ENCODE measurements at places on chromosomes 3 and 15.

- no peak for DNase-seq
These were observed 106.9 kb upstream of the THSD4 start for GRCh38 chr15:71008250-71008870.

GRCh38 chr15:60396958-60397771, 621 bp downstream of the ANXA2 start:
- DNase-seq = no peak

DNA sequence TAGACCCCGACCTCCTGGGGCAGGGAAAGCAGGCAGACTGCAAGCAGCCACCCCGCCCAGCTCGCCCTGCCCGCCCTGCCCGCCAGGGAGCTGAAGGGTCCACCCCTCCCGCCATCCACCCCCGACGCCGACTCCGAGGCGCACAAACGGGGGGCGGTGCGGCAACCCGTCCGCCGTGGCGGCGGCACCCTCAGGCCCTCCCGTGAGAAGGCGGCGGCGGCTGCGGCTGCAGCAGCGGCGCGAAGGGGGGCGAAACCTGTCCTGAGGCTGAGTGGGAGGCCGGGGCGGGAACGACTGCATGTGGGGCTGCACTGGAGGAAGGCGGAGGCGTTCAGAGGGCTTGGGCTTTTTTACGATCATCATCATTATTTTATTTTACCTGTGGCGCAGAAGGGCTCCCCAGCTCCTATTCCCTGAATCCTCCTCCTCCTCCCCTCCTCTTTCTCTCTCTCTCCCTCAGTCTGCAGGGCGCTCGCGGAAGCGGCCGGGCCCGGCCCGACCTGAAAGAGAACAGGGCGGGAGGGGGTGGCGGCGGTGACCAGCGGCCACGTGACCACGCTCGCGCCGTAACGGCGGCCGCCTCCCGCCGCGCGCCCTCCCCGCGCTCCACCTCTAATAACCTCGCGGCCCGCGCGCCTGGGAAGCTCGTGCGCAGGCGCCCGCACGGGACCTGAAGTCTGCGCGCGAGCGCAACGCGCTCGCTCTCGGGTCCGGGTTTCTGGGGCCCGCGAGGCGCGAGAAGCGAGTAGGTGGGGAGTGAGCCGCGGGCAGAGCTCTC, at the start of gene TBC1D5:
Gene TBC1D5, minus strand, starts transcription at position 530 of the 778 bp plus-strand sequence. CDS start 234,061 bp downstream, outside the sequence.
- peak; percentile 81 for DNase-seq

DNA sequence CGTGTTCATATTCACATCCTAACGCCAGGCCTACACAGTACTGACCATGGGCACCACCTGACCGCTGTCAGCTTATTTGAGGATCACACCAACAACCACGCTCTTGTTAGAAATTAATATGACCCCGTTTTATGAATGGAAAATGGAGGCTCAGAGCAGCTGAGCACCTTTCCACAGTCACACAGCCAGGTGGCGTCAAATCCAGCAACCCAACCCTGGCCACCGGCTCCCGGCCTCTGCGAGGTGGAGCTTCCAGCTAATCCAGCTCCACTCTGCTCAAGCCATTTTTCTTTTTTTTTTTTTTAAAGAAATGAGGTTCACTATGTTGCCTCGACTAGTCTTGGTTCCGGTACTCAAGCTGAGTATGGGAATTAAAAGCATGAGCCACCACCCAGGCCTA, 41.3 kb downstream of the RPN1 start:
- DNase-seq = no peak

GRCh38 chr15:66408254-66408653, 21.5 kb downstream of the MAP2K1 start:
- no peak for DNase-seq

GRCh38 chr15:89749054-89749453, 2.0 kb downstream of the MESP1 start:
- no peak for DNase-seq

DNA sequence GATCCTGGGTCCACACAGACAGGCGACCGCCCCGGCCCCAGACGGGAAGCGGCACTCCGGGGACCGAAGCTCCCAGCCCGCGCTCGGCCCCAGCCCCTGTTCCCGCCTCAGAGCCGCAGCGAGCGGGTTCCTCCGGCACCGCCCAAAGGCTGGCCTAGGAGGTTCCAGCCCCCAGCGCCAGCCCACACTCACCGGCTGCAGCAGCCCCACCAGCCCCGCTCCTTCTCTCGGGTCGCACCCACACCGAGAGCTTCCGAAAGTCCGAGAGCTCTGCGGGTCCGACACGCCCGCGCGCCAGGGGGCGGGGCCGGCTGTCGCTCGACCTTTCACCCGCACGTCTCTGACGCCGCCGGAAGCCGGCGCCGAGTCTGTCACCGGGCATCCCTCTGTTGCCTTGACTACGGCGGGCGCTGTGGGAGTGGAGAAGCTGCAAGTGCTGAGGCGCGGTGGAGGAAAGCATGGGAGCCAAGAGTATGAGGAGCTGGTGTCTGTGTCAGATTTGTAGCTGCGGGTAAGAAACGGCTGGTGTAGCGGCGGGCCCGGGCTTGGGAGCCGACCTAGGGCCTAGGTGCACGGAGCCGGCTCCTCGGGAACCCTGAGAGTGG, at the start of the genes EFL1 and SAXO2:
Gene EFL1, minus strand, starts transcription at position 313 of the 605 bp plus-strand sequence. CDS start 956 bp downstream, outside the sequence.
Gene SAXO2, plus strand, starts transcription at position 397 of the 605 bp plus-strand sequence. Its CDS starts 62 bp downstream, at position 459.
- peak; percentile 81 for DNase-seq

DNA sequence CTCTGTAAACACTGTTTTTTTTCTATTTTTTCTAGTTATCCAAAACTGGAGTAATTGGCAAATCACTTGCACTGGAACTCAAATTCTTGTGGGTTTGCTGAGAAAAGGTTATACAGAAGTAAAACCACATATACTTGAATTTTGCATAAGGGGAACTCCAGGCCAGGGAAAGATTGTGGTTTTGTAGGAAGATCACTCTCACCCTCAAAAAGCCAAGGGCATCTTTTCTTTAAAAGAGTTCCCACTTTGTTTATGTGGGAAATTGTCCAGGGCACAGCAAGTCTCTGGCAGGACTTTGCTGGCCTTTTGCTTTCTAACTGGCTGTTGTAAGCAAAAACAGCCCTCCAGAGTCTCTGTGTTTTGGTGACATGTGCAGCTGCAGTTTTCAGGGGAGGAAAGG, 340.3 kb upstream of the RBMS3 start:
- DNase-seq = no peak

- no peak for DNase-seq
These were observed 477.6 kb downstream of the ZNF385D start for GRCh38 chr3:21273259-21274025.

- no peak for DNase-seq
These were observed 658 bp downstream of the EOGT start for GRCh38 chr3:69012800-69013252.

GRCh38 chr3:71241981-71242560, 341.5 kb downstream of the FOXP1 start:
- DNase-seq = no peak

DNA sequence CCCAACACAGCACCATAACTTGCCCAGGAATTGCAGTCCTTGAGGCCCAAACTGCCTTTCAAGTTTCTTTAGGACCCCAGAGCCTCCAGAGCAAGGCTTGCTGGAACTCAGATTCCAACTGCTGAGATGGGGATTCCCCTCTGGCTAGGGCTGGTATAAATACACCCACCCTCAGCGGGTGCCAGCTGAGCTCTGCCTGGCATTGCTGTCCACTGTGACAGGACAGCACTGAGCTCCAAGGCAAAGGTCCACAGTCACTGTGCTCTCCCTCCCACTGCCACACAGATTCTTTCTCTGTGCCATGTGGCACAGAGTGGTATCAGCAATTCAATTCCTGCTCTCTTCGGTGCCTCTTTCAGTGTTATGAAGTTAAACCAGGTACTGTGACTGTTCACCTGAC, 304.2 kb upstream of the LMCD1 start:
- no peak for DNase-seq

DNA sequence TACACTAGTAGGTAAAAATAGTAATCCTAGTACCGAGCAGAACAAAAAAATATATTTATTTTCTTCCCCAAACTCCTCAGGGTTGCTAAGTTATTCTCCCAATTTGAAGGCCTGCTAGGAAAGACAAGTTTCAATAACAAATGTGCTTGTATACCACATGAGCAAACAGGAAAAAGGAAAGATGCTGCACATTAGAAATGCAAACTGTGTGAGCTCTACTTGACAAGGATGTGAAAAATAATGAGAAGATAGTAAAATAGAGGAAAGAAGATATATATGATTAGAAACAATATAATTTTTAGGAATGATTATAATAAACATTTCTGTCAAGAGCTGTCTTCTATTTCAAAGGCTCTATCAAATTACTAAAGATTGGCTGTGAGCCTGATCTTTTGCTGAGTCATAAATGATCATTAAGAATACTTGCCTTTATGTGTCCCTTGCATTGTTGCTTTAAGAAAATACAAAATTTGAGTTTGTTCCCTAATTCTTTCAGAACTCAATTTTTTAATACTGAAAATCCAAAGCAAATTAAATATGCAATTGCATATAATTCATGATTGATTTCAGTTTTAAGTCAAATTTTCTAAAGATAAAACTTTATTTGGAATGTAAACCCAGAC, 174.2 kb downstream of the NEK10 start:
- no peak for DNase-seq

DNA sequence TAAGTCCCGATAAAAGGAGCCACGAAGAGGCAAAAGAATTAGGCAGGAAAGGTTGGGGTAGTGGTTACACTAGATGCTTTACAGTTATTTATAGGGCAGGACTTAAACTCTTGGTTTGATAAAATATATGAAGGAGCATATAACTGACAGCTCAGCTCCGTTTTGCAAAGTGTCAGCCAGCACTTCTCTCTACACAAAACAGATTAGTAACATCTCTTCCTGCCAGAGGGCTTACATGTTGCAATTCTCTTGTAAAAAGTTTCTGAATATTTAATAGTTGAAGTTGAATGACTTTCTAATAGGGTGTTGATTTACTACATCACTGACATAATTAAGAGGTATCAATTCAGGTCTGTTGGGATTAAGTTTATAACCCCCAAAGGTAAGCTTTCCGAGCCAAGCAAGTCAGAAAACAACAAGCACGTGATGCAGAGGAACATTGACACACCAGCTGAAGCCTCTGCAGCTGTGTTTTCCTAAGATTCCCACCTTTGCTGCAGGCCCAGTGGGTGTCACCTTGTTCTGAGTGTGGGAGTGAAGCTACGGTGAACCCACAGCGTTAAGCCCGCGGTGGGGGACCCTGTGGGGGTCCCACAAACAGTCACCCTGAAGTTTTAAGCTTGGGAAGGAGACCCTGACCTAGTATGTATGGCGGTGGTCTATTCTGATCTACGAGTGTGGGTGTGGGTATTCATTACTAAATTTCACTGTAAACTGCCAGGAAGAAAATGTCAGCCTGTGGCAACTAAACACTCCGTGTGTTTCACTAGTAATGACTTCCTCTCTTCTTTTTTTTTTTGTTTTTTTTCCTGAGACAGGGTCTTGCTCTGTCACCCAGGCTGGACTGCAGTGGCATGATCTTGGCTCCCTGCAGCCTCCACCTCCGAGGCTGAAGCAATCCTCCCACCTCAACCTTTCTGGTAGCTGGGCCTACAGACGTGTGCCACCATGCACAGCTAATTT, 22.0 kb upstream of the ATP13A3 start:
- DNase-seq = no peak

- no peak for DNase-seq
These were observed 26.0 kb downstream of the ACSBG1 start for GRCh38 chr15:78208341-78208844.

- no peak for DNase-seq
These were observed 41.9 kb downstream of the LIPC start for GRCh38 chr15:58473724-58474123.

DNA sequence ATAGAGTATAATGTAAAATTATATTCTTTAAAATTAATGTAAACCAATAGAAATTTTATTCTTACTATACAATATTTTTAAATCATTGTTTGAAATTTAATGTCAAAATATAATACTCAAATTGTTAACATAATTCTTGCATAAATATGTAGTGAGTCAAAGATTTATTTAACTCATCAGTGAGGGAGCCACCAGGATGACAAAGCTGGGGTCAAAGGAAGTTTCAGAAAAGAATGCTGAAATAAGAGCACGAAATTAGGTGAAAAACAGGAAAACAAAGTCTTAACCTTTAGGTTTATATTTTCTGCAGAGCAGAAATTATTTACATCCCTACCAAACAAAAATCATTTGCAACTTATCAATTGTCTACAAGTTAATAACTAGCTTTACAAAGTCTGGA, 74.1 kb downstream of the DIPK2A start:
- DNase-seq = no peak

- no peak for DNase-seq
These were observed 114.7 kb upstream of the TPM1 start for GRCh38 chr15:62927836-62928235.

- no peak for DNase-seq
These were observed 108.3 kb downstream of the P3H2 start for GRCh38 chr3:190012314-190012782.

DNA sequence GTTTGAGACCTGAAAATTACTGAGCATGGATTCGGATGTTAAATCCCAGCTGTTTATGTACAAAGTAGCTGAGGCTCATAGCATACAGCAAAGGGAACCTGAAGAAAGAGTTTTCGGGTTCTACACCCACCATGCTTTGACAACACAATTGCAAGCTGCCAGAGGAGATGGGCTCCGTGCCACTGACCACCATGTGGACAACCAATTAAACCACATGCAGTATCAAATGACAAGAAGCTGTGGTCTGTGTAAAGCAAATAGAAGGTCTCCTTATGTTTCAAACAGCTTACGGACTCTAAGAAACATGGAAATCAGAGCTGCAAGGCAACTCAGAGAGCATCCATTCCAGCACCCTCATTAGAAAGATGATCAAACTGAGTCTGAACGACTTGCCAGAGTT, 12.9 kb downstream of the GABRB3 start:
- DNase-seq = no peak

GRCh38 chr3:137947117-137947516, 62.8 kb upstream of the CLDN18 start:
- no peak for DNase-seq

DNA sequence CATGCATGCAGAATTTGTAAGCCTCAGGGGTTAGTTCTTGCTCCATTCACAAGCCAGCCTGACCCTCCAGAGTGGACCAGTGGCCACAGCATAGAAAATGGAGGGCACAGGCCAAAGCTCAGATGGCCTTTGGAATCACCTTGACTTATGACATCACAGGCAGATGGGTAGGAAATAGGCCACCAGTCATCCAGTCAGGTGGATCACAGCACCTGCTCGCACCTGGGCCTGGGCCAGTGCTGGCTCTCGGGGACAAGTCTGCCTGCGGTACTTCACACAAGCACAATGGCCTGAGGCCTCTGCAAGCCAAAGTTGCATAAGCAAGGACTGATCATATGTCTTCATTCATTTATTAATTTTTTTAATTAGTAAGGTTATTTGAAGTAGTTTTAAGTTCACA, 39.3 kb downstream of the PPCDC start:
- DNase-seq = no peak

DNA sequence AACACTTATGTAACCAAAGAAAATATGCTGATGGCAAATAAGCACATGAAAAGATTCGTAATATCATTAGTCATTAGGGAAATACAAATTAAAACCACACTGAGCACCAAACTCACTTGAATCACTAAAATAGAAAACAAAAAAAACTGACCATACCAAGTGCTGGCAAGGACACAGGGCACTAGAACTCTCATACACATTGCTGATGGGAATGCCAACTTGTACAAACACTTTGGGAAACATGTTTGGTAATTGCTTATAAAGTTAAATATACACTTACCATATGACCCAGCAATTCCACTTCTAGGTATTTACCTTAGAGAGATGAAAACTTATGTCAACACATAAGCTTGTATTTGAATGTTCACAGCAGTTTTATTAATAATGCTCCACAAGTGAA, 95.5 kb downstream of the TFDP2 start:
- DNase-seq = no peak
